Lower lobe of right lung (tissue), 2 donors: ENCODE measurements at places on chromosomes 11 and 22. TPM values are rescaled to one million over a fixed set of nuclear protein-coding genes. Genes with fewer than 3 reads are reported as not detected.

GRCh38 chr22:47604563-47604962 lies 842.1 kb downstream of the TBC1D22A start:
- DNase-seq: no peak

DNA sequence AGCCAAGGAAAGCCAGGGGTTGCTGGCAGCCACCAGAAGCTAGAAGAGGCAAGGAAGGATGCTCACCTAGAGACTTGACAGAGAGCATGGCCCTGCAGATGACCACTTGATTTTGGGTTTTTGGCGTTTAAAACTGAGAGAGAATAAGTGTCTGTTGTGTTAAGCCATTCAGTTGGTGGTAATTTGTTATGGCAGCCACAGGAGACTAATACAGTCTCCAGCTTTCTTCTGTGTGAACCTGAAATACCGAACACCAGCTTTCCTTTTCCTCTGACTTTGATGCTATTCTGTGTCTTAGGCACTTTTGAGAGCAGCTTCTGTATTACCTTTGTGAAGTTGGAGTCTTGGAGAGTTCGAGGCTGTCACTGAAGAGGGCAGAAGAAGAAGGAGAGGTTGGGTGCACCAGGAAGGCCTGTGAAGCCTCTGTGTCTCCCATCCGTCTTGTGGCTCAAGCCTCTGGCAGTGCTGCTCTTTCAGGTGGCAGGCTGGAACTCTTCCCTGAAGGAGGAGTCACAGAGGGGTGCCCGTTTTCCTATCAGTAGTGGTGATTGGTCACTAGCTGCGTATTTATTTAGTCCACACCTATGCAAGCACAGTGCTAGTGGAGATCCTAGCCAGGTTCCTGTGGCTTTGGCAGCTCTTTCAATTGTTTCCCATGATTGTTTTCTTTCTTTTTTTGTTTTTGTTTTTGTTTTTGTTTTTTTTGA lies 2.5 kb downstream of the TBC1D22A start:
- DNase-seq: peak; percentile 44

Gene OR52H1
- 0.35 TPM for total RNA-seq

Gene LMO1
- total RNA-seq: not detected

DNA sequence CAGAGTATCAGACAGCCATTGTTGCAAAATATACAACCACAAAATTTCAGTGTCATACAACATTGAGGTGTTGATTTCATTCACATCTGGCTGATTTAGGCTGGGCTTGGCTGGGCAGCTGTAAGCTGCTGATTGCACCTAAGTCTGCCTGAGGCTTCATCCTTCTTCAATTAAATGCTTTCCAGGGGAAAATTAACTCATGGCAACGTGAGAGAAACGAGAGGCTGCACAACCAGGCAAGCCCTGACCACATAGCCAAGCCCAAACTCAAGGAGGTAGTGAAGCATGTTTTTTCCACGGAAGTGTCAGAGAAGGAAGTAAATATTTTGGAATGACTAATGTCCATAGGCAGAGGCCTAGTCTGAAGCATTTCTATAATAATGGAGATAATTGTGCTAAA lies 273.8 kb upstream of the ZC3H12C start:
- no peak for DNase-seq

- DNase-seq: no peak
Measured at GRCh38 chr11:12460466-12460865, 83.1 kb downstream of the PARVA start.

GRCh38 chr11:79616392-79616851 lies 175.6 kb upstream of the TENM4 start:
- no peak for DNase-seq

- no peak for DNase-seq
Measured at GRCh38 chr11:119671561-119672015, 57.4 kb downstream of the NECTIN1 start.

DNA sequence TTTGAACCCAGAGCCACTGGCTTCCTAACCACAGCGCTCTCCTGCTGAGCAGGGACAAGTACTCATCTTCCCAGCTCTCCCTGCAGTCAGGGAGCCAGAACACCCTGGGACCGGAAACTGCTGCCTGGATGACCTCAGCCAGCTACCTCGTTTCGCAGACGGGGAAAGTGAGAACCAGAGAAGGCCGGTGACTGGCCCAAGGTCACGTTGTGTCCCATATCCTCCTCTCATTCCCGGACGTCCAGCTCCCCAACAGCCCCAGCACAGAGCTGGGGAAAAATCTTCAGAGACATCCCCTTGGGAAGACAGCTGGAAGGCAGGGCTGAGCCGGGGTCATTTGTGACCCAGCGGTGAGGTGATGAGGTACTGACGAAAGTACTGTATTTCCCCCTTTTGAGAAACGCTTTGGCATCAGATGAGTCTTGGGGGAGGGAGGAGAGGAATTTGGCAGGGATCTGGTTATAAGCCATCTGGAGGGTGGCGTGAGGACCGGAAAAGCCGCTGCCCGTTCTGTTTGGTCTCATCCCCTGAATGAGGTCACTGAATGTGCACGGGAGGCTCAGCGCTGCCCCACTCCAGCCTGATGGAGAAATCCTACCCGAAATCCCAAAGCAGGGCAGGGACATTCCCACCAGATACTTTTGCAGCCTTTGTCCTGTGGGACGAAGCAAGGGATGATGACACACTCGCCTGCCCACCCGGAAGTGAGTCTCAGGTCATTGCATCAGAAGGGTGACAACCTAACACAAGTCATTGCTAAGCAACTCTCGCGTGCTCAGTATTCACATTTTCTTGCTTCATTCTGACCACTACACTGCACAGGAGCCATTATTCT lies 41.1 kb downstream of the LIF start:
- no peak for DNase-seq

Gene CRYBB3
- total RNA-seq: 0.74 TPM

DNA sequence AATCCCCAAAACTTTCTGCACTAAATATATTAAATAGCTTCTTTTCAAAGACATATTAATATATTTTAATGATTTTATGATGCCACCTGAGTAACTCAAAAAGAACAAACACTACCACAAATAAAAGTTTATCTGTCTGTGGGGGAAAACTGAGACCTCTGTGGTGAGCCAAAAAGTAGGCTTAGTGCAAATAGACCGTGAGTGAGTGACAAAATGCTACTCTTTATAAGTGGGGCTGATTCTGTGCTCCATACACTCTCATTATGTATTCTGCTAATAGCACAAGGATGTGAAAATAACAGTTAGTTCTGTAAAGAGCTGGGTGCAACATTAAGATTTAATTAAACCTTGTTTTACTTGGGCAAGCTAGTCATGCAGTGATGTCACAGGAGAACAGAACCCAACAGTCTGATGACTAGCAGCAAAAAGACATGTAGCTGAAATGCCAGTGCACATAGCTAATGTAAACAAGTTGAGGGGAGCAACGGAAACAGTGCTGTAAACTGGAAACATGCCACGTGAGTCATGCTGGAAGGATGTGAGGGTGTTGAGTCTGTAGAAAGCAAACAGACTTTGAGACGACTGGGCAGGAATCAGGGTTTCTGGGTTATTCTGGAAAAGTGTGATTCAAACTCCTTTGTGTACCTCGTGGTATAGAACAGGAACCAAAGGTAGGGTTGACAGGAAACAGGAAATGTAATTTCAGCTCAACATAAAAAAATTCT lies 1130.4 kb downstream of the LRRC4C start:
- peak; percentile 48 for DNase-seq

DNA sequence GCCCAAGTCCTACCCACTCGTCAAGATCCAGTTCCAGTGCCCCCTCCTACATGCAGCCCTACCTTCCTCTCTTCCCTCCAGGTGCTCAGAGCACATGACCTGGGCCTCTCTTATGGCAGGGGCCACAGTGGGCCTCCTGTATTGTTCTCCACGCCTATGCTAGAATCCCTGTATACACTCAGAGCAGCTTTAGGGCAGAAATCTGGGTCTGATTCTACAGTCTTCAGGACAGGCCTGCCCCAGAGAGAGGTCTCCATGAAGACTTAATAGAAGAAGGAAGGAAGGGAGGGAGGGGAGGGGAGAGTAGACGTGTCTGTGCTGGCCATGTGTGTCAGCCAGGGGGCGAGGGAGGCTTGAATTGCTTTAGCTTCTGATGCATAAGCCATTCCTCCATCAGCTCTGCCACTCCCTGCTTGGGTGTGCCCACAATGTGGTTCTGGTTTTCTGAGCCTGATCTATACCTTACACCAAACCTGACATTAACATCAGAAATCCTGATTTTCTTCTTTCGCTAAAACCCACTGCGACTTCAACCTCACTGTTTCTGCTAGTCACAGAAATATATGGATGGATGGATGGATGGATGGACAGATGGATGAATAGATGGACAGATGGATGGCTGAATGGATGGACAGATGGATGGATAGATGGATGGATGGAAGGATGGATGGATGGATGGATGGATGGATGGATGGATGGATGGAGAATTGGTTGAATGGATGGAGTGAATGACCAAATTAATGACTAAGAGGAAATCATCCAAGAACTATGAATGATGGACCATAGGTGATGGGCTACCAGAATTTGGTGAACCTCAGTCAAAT lies 56.6 kb upstream of the PRDM11 start:
- no peak for DNase-seq

Gene CCDC87
- total RNA-seq: 0.50 TPM

DNA sequence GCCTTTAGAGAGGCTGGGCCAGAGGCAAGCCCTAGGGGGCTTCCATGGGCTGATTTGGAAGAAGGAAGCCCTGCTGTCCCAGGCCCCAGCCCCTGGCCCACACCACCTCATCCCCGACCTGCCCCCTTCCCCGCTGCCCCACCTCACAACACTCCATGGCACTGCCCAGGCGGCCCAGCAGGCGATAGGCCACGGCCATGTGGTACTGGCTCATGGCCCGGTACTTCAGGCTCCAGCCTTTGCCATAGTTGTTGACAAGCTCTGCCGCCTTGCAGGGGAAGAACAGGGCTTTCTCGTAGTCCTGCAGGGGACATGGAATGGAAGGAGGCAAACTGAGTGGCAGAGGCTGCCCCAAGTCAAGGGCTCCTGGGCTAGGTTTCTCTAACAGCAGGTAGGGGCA lies 6.4 kb downstream of the RAPSN start:
- DNase-seq: no peak

DNA sequence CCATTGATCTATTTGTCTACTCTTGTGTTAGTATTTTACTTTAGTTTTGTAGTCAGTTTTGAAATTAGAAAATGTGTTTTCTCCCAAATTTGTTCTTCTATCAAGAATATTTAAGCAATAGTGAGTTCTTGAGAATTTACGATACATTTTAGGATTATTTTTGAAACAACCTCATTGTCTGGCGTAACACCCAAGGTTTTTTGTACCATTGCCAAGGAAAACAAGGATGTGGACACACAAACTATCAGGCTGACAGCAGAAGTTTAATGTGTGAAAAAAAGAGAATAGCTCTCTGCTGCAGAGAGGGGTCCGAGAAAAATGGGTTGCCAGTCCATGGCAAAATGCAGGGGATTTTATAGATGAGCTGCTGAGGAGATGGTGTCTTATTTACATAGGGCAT lies 865.1 kb upstream of the CNTN5 start:
- no peak for DNase-seq

DNA sequence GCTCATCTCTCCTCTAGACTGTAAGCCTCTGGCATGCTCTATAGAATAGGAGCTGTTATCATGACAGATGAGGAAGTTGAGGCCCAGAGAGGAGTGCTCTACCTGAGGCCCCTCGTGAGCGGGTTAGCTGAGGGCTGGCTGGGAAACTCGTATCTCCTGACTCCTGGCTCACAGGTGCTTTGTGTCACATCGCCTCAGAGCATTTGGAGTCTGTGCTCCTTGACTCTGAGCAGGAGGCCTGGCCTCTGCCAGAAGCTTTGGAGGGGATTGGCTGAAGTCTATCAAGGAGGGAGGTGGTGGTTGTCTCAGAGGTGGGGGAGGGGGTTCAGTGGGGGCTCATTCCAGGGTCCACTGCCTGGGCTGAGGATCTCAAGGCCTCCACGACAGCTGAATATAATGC lies 7.4 kb downstream of the KCNC1 start:
- no peak for DNase-seq

Gene AIFM3
- 12.3 TPM for total RNA-seq

Gene SPON1
- 40.1 TPM for total RNA-seq

GRCh38 chr11:114322934-114323333 lies 26.7 kb downstream of the NNMT start:
- DNase-seq: no peak

DNA sequence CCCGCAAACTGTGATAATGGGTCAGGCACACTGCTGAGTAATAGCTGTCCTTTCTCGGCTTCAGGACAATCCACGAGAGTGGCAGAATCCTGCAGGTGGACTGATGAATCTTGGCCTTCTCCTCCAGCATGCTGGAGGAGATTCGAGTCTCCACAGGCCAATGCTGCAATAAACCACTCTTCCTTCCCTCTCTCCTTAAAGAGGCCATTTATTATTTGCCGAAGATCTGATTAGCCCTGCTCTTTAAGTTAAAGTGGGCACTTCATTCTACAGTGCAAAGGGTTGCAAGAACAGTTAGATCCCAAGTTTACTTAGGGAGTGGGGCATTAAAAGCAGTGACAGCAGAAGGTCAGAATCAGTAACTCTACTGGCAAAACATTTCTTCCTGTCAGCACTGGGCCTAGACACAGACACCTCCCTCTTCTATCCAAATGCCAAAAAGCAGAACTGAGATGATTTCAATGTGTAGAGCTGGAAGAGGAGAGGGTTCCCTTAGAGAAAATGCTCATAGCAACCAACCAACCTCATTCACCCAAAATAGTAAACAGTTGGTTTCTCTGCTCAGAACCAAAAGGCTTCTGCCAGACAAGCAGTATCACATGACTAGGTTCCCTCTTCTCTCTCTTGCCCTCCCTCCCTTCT lies 121.7 kb downstream of the SGSM3 start:
- DNase-seq: no peak

- no peak for DNase-seq
Measured at GRCh38 chr11:131816051-131816450, 445.6 kb downstream of the NTM start.

- DNase-seq: no peak
Measured at GRCh38 chr11:76391811-76392475, 10.8 kb downstream of the GVQW3 start.

GRCh38 chr11:81072273-81072672 lies 1631.4 kb upstream of the TENM4 start:
- no peak for DNase-seq

Gene OR2AT4
- not detected for total RNA-seq

DNA sequence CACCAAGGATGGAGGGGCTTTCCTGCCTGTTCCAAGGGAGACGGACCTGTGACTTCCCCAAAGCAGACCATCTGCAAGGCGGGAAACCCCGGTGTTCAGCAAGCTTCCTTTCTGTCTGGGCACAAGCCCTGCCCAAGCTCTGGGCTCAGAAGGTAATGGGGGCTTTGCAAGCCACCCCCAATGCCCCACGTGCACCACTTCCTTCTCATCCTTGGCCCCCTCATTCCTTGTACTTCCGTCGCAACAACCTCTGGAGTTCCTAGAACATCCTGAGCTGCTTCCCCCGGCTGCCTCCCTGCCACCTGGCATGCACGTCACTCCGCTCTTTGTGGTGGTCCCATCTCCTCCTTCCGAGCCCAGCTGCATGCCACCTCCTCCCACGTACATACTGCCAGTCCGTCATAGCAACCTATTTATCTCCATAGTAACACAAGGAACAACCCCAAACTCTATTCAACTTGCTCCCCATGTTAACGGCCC lies 3.9 kb downstream of the MYEOV start:
- peak; percentile 53 for DNase-seq

- DNase-seq: no peak
Measured at GRCh38 chr11:88709567-88709966, 356.2 kb downstream of the GRM5 start.

GRCh38 chr22:30426388-30427353 lies 1.1 kb downstream of the MTFP1 start:
- DNase-seq: peak; percentile 93
